ENCODE measurements at places on chromosomes 2 and 18. TPM values are rescaled to one million over a fixed set of nuclear protein-coding genes. Genes with fewer than 3 reads are reported as not detected.

The ZAP70 gene
- total RNA-seq, result 6.4 TPM

GRCh38 chr2:231711677-231712450, 3.5 kb downstream of the PTMA start:
- H3K27ac ChIP-seq, result peak overlapping the region; percentile 100
- no peak for DNase-seq
- H3K27me3 ChIP-seq, result no peaks in the 10 kb centered on the region
- peak overlapping the region; percentile 94 for H3K4me3 ChIP-seq
- no peaks in the 10 kb centered on the region for H3K4me1 ChIP-seq
- no peaks in the 10 kb centered on the region for H3K36me3 ChIP-seq

- no peaks in the 10 kb centered on the region for H3K36me3 ChIP-seq
- peak overlapping the region; percentile 81 for H3K4me3 ChIP-seq
- no peaks in the 10 kb centered on the region for H3K27me3 ChIP-seq
- H3K27ac ChIP-seq, result no peak overlapping the region
- no peaks in the 10 kb centered on the region for H3K4me1 ChIP-seq
Measured at GRCh38 chr18:35376393-35376741, 770 bp downstream of the ZNF396 start.

DNA sequence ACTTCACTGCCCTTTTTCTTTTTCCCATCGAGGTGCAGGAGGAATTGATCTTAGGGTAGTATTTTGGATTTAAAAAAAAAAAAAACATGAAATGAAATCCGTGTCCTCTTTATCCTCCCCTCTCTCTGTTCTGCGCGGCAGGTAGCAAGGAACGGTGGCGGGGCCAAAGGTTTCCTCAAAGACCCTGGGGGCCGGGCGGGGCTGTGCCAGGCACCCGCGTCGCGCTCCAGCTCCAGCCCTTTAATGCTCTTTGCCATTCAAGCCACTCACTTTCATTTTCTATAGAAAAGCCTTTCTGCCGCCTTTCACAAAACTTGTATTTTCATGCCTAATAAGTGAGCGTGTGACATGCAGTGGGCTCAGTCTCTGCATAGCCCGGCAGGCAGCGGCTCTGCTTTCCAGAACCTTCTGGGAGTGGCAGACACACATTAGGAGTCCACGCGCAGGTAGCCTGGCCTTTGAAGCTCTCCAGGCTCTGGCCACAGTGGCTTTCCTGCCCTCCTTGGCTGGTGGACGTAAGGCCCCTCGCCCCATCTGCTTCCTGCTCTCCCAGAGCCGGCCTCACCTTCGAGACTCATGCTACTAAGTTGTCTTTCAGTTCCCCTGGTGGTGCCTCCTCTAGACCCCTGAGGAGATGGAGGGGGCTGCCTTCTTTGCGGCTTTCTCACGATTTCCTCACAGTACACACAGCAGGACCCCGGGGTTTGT, 41.7 kb downstream of the AGAP1 start:
- no peaks in the 10 kb centered on the region for H3K27me3 ChIP-seq
- no peak overlapping the region for H3K4me3 ChIP-seq
- no peak for DNase-seq
- no peak overlapping the region for H3K27ac ChIP-seq
- H3K36me3 ChIP-seq, result no peaks in the 10 kb centered on the region
- no peaks in the 10 kb centered on the region for H3K4me1 ChIP-seq

The TMEM247 gene
- total RNA-seq, result not detected

The FAM168B gene
- total RNA-seq, result 101 TPM

DNA sequence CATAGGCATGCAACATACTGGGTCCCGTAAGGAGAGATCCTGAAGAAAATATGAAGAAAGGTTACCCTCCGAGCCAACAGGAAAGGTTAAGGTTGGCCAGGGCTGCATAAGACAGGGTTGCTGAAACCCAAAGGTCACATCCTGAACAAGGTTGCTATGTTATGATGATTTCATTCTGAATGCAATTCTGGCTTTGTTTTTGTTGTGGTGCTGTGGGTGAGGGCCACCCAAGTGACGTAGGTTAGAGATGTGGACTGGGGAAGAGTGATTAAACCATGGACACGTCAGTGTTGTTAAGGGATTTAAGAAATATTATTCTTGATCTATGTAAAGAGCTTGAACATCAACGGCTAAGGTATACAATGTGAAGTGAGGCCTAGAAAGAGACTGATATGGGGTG, 60.0 kb downstream of the ZEB2 start:
- no peaks in the 10 kb centered on the region for H3K4me1 ChIP-seq
- no peak overlapping the region for H3K4me3 ChIP-seq
- H3K27me3 ChIP-seq, result no peaks in the 10 kb centered on the region
- no peak for DNase-seq
- no peak overlapping the region for H3K27ac ChIP-seq

GRCh38 chr18:33099626-33100025, 326.8 kb upstream of the KLHL14 start:
- H3K27me3 ChIP-seq, result no peaks in the 10 kb centered on the region
- H3K4me3 ChIP-seq, result no peak overlapping the region
- H3K36me3 ChIP-seq, result no peaks in the 10 kb centered on the region
- H3K4me1 ChIP-seq, result no peaks in the 10 kb centered on the region
- no peak for DNase-seq

Measured in uterus (tissue), 4 donors.